CD4-positive, alpha-beta memory T cell (primary cell): ENCODE measurements at places on chromosomes 11 and 22.
A peak's percentile ranks its signal among the peaks of the same experiment; 100 is the strongest.

- peak; percentile 77 for DNase-seq
These were observed 901 bp upstream of the KMT2A start for GRCh38 chr11:118435290-118435892.

DNA sequence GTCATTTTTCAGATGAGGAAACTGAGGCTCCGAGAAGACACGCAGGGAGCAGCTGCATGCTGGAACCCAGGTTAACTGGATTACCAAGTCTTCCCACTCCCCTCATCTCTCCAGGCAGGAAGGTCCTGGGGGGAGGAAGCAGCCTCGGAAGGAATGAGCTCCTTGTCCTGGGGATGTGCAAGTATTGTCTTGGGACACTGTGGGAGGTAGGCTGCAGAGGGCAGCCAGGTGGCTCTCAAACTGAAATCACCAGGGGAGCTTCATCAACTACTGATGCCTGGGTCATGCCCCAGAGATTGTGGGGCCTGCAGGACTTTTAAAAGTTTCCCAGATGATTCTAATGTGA is 7.6 kb downstream of the GDPD5 start:
- DNase-seq: no peak

GRCh38 chr22:41274856-41275255 is 11.1 kb downstream of the RANGAP1 start:
- no peak for DNase-seq

- no peak for DNase-seq
These were observed 140.1 kb downstream of the TRIM44 start for GRCh38 chr11:35802672-35803071.

DNA sequence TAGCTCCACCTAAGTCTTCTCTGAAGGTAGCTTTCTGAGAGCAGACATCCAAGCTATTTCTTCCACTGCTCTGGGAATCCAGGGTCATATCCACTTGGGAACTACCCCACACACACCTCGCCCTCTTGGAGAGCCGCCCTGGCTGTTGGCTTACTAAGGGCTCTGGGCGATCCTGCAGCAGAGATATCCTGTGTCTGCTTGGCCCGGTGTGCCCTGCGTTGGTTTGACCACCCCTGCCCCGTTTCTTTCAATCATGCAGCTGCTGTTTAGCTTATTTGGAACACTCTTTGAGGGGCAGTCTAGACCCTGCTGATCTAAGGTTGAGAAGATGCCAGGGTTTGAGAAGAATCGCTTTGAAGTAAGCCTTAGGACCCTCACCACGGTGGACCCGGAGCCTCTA is 17.4 kb upstream of the SCUBE1 start:
- DNase-seq: no peak

DNA sequence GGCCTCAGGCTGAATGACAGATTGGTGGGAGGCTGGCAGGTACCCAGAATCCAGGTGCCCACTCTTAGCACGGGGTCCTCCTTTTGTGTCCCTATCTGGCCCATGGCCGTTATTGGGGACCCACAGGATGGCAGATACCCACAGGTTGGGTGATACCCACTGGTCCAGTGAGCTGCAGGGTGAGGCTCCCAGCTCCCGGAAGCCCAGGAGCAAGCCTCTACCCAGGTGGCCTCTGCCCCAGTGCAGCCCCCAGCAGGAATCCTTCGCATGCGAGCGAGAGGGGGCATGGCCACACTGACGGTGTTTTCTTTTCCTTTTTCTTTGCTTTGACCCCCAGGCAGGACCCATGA is 116.1 kb downstream of the PHF21B start:
- DNase-seq: no peak

DNA sequence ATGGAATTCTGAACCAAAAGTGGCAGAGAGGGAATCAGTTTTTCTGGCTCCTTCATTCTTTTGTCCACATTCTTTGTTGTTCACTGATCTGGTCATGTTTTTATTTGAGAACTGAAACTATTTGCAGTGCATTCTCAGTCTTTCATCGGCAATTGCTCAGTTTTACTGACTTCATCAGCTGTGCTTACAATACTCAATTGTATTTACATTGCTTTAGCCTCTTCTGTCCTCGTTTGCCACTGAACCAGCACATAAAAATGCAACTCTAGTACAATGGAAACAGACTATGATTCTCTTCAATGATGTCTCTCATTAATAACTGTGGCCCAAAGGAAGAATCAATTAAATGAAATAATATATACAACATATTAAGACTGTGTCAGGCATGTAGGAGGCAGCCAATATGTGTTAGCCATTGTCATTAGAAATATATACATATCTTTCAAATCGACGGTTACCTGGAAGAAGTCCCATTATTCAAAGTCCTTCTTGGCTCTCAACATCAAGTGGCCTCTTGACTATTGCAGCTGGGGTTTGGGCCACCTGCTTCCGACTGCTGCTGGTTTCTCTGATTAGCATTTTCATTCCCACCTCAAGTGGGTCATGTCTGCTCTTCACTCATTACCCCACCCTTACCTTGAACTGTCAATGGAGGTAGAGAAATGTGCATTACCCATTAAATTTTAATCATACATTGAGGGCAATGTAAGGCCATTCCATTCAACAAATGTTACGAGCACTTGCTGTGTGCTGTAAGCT is 600.1 kb downstream of the INSC start:
- no peak for DNase-seq

DNA sequence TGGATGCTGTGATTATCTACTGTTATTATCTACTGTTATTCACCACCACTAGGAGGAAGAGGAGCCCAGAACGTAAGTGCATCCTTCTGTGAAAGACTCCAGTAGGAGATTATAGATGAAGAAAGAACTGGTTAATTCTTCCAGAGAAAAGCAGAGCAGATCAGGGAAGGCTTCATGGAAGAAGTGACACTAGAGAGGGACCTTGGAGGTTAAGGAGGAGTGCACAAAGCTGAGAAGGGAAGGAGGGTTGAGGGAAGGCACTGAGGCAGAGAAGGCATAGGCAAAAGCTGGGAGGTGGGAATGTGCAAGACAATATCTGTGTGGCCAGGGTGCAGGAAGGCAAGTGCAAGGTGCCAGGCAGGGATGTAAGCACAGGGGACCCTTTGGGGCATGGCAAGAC is 13.5 kb downstream of the CRYBB1 start:
- no peak for DNase-seq

DNA sequence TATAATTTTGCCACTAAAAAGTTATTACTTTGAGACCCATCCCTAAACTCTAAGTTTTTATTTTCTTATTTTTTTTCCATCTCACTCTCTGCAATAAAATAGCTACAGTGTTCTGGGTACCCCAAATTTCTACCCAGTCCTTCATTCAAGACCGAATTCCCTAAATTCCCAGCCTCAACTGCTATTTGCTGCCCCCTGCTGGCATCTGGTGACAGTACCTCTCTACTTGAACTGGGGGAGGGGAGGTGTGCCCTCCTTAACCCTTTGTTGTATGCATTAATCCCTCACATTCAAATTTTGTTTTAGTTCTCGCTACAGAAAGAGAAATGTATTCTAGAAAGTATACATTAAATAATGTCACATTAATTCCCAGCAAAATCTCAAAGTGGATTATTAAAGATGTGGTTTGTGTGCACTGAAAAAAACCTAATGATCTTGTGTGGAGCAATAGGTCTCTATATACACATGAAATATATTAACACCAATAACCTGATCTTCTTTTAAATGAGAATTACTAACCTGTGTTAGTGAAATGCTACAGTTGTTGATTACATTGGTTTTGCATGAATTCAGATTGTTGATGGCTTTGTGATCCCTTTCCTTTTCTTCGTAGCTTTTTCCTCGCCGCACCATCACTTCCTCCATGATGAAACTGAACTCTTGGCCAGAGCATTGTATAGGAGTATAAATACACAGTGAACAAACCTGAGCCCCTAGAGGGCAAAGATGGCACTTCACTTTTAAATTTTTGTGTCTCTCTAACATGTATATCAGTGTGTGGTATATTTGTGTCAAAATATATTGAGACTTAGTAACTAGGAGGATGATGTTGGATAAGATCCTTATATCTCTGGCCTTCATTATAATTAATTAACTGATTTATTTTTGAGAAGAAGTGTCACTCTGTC is 590.0 kb downstream of the METTL15 start:
- DNase-seq: no peak

GRCh38 chr11:82829101-82829500 is 71.1 kb downstream of the PRCP start:
- no peak for DNase-seq

DNA sequence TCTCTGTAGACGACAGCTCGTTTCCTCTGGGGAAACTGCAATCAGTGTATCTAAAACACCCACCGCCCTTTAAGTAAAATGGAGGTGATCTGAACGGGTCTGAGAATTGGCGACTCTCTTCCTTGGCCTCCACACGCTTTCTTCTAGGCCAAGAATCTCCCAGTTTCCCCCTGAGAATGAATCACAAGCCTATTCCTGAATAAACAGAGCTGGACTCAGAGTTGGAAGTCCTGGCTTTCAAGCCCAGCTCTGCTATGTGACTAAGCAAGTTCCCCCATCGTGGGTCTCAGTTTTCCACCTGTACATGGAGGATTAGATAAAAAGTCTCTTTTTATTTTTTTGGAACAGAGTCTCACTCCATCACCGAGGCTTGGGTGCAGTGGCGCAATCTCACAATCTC is 200.4 kb downstream of the MN1 start:
- DNase-seq: no peak

GRCh38 chr11:118010738-118011461 is 24.7 kb downstream of the IL10RA start:
- no peak for DNase-seq

- DNase-seq: no peak
These were observed 2.0 kb downstream of the MUS81 start for GRCh38 chr11:65862191-65862735.

DNA sequence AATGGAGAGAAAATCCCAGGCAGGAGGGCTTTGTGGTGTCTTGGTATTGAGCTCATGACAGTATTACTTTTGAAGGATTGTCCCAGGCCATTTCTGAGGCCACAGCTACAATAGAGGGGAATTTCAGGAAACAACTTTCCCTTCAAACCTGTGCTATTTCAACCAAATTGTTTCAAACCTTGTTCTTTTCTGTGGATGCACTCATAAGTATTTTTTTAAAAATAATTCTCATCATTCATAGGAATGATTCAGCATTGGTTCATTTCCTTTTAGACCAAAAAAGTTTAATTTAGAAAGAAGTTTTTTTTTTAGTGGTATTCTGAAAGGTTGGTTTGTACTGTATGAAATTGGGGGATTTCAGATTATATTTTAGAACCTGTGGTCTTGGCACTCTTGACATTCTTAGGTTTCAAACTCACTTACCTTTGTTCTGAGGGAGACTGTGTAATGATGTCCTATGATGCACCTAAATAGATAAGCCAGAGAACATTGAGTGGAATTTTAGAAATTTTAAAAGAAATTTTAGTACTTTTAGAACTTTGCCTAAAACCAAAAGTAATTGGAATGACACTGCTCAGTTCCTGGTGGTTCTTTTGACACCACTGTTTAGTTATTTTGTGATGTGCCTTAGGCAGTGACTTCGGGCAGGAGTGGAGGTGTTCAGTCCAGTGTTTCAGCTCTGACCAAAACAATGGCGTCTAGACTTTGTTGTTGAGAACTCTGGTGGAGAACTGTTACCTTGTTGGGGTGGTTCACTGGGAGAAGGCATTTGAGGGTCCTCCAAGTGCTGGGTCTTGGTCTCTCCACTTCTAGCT is 12.2 kb downstream of the TEAD1 start:
- no peak for DNase-seq
